Left ventricle myocardium inferior (tissue), 1 donor: ENCODE measurements at places on chromosomes 5 and 9. TPM values are rescaled to one million over a fixed set of nuclear protein-coding genes. Genes with fewer than 3 reads are reported as not detected.

DNA sequence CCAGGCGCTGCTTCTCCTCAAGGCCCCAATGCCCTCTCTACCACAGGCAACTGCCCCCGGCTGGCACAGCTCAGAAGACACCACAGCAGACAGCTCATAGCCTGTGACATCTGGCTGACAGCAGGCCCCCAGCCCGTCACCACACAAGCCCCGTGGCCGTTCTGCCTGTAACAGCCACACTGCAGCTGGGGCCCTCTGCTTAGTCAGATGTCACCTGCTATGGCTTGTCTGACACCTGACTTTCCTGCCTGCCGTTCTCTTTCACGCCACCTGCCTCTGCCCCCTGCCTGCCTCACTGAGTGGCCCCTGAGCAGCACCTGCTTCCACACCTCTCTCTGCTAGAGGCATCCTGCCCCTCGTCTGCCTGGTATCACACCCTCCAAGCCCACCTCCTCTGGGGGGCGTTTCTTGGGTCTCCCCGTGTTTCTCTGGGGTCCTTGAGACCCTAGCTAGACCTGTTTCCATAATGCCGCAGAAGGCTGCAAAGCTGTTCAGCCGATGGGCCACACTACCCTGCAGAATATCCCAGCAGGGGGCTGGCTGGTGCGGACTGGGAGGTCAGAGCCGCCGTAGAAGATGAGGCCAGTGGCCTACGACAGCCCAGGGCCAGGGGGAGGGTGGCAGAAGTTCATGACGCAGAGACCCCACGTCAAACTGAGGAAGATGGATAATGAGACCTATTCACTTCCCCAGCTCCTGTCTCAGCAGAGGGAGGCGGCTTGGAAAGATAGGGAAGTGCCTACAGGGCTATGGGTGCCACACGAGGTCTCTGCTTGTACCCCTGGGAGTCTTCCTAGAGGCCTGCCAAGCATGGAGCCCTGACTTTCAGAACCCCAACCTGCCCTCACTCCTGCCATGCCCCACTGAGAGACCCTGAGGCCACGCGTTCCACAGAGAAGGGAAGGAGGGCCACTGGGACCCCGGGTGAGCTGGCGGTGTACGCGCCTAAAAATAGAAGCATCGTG, 95.1 kb downstream of the ZNF354C start:
- DNase-seq, result no peak

GRCh38 chr5:146754621-146755020, 123.9 kb downstream of the PPP2R2B start:
- DNase-seq, result no peak

- DNase-seq, result no peak
Measured at GRCh38 chr5:55679556-55679955, 32.6 kb downstream of the SLC38A9 start.

Gene PCDHB2
- 1.1 TPM for total RNA-seq

DNA sequence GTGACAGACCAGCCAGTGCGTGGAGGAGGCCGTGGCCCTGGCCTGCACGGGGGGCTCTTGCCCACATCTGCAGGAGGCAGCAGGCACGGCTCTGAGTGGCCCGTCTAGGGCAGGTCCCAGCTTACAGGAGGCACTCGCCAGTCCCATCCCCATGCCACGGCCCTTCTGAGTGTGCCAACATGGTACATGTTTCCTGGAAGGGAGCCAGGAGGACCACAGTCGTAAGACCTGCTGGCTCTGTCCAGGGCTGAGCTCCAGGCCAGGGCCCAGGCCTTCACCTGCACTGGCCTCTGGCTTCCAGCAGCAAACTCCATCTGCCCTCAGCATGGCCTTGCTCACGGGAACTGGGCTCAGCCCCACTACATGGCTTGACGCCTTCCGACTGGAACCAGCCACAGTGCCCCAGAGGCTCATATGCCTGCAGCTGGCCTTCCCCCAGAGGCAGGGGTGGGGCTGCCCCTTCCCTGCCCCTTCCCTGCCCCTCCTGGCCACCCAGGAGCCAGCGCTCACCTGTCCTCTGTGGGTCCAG, 3.8 kb downstream of the NKD2 start:
- DNase-seq, result peak; percentile 12

Gene SLC36A2
- total RNA-seq, result 0.16 TPM

DNA sequence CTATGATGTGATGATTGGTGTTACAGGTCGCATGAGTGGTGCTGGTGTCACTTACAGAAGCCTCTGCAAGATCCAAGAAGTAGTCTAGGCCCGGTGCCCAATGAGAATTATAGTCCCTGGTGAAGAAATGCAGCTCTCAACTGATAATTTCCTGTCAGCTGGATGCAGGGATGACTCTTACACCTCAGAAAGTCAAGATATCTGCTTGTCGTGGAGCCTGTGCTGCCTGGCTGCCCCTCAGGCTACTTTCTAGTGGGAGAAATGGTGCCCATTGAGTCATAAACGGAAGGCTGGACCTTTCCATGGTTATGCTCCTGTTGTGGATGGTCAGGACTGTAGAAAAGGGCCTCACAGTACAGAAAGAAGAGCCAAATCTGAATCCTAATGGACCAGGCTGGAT, 46.8 kb upstream of the NXNL2 start:
- no peak for DNase-seq

- DNase-seq, result no peak
Measured at GRCh38 chr9:83681490-83681889, 26.3 kb downstream of the UBQLN1 start.

DNA sequence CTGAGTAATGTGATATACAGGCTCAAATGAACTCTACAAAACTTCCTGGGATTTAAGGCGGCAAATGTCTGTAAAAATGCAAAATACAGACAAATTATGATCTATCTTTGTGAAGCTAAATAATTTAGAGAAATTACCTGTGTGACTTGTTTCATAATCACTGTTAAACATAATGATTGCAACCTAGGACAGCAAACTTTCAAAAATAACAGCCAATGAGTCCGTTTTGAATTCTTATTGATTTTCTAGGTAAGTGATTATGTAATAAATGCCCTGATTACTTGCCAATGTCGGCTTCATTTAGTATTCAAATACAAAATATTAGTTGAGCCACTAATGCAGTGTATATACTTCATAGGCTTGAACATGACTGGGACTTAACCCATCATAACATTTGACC, 238.2 kb upstream of the DAB2 start:
- no peak for DNase-seq

GRCh38 chr5:142806841-142807267, 36.7 kb downstream of the ARHGAP26 start:
- DNase-seq, result no peak

- DNase-seq, result no peak
Measured at GRCh38 chr5:172868436-172868923, 34.4 kb downstream of the ERGIC1 start.

Gene OR1Q1
- total RNA-seq, result not detected

DNA sequence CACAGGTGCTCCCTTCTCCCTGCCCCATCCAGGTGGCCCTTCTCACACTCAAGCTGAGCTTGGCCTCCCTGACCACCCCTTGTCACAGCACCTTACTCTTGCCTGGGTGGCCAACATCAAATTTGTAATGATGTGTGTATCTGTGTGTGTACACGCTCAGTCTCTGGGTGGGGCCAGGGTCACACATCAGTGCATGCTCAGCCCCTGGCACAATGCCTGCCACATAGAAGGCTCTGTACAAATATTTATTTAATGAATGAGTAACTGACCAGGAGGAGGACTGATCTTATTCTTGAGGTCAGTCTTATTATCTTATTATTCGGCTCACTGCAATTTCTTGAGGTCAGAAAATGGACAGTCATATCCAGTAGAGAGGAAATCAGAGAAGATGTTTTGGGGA, 41.3 kb upstream of the HAND1 start:
- DNase-seq, result no peak

DNA sequence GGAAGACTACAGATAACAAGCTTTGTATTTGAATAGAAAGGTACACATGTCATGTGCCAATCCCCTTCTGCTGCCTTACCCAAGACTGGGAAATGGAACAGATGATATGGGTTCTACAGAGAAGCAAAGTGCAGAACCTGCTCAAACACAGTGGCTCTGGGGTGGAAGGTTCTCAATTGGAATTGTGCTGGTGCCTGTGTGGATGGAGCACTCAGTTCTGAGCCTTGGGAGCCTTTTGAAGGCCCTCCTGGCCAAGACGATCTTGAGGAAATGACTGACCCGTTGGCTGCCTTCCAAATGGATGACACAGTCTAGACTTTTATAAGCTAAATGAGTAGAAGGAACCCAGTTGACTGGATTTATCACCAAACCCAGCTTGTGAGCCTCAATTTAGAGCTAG, 4.2 kb upstream of the PRSS3 start:
- DNase-seq, result no peak

DNA sequence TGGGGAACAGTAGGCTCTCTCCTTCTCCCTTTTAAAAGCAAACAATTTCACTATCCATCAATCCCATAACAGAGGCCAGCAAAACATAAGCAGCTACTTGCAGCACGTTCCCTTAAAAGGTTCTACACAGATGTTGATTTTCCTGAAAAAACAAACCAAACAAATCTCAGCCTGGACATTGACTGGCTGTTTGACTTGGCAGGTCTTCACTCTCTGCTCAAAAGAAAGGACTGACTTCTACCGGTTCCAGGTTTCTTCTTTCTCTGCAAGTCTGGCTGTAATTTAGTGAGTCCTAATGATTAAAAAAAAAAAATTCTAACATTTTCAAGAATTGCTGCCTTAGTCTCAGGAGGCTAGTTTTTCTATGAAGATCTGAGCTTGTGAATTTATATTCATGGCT, 203.1 kb upstream of the EFNA5 start:
- DNase-seq, result no peak

GRCh38 chr9:12956261-12956660, 181.4 kb downstream of the LURAP1L start:
- DNase-seq, result no peak

GRCh38 chr5:97458851-97459250, 275.8 kb upstream of the RIOK2 start:
- DNase-seq, result no peak

DNA sequence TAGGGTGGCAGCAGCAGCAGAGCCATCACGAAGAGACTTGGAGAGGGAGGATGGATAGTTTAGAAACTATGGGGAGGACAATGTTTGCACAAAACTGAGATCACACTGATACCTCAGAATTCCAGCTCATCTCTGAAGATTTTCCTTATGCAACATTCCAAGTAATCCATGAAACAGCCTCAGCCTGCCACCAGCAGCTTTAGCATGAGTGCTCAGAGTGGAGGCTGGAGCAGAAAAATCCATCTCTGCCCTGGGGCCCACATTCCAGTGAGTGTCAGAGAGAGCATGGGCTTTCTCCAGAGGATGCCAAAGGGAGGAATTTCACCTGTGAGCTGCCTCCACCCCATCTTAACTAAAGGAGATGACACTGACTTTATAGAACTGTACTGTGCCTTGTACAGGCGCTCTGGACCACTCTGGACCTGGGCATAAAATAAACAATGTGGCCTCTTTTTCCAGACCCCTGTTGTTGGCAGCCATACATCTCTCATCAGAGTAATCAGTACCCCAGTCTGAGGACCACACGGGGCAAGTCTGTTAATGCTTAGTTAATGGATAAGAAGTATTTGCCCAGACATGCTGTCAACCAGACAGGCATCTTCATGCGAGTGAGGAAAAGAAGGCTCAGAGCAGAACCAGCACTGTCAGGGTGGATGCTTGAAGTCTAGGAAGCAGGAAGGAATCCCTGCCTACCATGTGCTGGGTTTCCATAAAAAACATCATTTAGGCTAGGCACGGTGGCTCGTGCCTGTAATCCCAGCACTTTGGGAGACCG, 440.9 kb downstream of the ENC1 start:
- no peak for DNase-seq

- peak; percentile 80 for DNase-seq
Measured at GRCh38 chr5:138336952-138337684, 948 bp upstream of the FAM53C start.

GRCh38 chr5:134547579-134547978, 22.1 kb downstream of the JADE2 start:
- DNase-seq, result peak; percentile 33

DNA sequence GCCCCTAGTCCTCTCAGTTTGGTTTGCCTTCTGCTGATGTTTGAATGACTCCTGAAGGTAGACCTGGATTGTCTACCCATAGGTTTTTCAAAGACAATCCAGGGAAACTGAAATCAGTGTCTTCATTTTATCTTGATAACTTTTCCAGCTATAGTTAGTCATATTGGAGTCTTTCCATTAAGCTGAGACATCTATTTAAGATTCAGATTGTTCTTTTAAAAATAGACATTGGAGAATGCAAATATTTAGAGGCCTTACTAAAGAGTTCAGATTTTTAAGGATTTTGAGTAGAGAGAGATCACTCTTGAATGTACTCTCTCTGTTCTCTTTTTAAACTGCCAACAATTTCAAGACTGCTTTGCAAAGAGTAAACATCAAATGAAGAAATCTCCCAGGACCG, 69.1 kb downstream of the GDNF start:
- no peak for DNase-seq

DNA sequence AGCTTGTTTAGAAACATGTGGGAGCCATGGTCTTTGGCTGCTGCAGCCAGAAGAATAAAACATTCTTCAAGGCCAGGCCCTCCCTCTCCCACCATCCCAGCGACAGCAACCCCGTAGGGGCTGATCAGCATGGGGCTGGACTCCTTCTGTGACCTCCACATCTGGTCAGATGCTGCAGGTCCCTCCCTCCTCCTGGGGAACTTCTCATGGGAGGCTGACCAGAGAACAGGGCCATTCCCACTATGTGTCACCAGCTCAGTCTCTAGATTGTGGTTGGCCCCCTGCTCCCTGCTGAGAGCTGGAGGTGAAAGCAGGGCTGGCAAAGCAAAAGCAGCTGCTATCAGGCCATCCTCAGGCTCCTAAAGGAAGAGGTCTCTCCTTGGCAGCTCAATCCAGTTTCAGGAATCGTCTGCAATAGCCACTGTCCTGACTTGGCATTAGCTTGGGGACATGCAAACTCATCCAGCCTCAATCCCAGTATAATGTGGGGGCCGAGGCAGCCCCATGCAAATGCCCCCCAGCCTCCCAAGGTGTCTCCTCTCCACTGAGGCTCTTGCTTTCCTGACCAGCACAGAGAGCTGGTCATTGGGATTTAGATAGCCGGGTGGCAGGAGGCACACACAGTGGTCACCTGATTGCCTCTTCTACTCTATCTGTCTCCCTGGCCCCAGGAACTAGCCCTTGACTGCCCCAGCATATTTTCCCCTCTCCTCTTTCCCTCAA, 81.5 kb downstream of the NRG2 start:
- DNase-seq, result no peak

GRCh38 chr5:178221282-178221681, 11.3 kb downstream of the PHYKPL start:
- DNase-seq, result no peak

DNA sequence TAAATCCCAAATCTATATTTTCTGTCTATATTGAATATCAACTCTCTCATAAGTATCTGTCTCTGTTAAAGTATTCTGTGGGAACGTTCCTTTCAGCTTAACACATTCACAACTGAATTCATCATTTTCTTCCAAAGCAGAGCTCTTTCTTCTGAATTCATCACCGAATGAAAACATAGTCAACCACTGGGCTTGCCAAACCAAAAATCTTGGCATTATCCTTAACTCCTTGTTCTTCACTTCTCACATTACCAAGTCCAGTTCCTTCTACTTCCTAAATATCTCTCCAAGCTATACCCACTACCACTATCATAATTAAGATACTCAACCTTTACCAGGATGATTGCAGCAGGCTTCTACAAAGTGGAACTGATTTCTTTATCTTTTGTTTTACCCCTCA, 559.8 kb downstream of the MAT2B start:
- DNase-seq, result no peak

- DNase-seq, result no peak
Measured at GRCh38 chr9:114798780-114799427, 6.9 kb downstream of the TNFSF15 start.
